Activated CD4-positive, alpha-beta T cell treated with anti-CD3 and anti-CD28 coated beads, Interleukin-2, amount 50 U/mL, for 4 hours (primary cell): ENCODE measurements at places on chromosomes 6 and 20.

- DNase-seq, result no peak
These were observed 121.8 kb upstream of the HDGFL1 start for GRCh38 chr6:22447249-22448196.

GRCh38 chr20:54054516-54054915 lies 15.9 kb downstream of the BCAS1 start:
- DNase-seq, result no peak

- DNase-seq, result no peak
These were observed 122.6 kb downstream of the HIVEP2 start for GRCh38 chr6:142822383-142822782.

GRCh38 chr6:33114406-33114805 lies 38.6 kb downstream of the HLA-DPB1 start:
- DNase-seq, result no peak

DNA sequence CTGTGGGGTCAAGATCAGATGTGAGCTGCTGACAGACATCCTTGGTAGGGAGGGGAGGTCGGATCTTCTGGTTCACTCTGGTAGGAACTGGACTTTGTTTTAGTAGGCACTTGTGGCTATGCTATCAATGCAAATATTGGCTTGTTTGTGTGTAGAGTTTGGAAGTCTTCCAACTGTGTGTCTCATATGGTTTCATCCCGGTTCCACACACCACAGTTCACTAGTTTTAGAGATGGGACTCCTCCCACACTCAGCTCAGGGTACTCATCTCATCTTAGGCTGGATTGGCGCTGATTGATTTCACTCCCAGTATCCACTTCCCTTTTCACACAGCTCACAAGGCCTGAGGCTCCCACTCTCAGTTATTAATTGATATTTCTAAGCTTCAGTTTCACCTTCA lies 161.3 kb downstream of the THBS2 start:
- DNase-seq, result no peak

- DNase-seq, result no peak
These were observed 239.8 kb downstream of the CDC5L start for GRCh38 chr6:44627091-44627882.

GRCh38 chr20:32465092-32465900 lies 107.2 kb downstream of the ASXL1 start:
- DNase-seq, result no peak

DNA sequence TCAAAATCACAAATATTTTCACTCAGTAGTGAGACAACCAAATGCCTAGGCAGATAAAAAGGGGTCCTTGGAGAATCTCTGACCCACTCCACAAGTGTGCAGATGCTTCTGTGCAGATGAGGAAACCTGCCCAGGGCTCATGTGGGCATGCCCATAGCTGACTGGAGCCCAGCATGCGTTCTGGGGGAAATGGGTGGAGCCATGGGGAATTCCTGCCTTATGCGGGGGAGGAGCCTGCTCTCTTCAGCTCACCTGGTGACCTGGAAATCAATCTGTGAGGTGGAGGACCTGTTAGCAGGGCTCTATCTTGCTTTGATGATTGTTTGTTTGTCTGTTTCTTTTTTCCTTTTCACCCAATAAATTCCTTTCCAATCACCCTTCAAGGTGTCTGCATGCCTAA lies 23.4 kb upstream of the PLN start:
- no peak for DNase-seq

GRCh38 chr6:25935953-25936352 lies 5.5 kb upstream of the SLC17A2 start:
- DNase-seq, result no peak

GRCh38 chr20:35637276-35637675 lies 21.6 kb downstream of the SPAG4 start:
- no peak for DNase-seq

- no peak for DNase-seq
These were observed 35.9 kb upstream of the MDFI start for GRCh38 chr6:41602422-41602743.

DNA sequence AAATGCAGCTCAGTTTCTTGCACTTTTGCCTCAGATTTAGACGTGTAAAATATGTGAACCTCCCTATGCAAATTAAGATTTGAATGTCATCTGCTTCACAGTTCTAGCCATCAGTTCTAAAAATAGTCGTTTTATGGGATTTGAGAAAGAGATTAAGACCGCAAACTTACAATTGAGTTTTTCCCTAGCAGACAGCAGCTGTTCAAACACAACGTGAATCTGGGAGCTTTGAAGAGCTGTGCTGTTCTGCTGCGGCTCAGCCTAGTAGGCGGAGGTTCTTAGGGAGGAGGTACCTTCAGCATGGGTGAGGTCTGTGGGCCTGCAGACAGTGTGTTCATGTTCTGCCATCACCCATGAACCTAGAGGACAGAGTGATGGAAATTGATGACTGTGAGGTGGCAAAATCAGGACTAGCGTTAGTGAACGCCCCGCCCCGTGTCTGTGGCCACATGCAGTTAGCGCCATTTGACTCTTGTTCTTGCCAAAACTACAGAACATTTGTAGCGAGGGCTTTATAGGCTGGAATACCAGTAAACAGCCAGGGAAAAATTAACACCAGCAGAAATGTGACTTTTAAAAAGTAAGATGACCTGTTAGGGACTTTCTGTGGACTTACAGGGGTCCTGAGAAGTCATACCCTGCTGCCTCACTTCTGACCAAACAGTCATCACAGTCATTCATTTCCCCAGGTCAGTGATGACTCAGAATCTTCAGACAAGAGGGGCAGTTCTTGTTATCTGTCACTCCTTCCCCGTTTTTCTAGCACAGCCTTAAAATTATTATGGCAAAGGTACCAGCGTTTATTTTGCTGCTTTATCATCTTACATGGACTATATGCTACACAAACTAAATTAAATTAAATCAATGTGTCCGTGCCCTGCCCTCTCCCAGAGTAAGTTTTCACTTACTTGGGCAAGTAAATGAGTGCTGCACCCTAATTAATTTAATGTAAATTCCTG lies 84.3 kb upstream of the TMEM181 start:
- DNase-seq, result no peak

- DNase-seq, result no peak
These were observed 155.5 kb upstream of the SLC24A3 start for GRCh38 chr20:19056909-19057308.

GRCh38 chr6:11229655-11230046 lies 2.8 kb downstream of the NEDD9 start:
- DNase-seq, result no peak

DNA sequence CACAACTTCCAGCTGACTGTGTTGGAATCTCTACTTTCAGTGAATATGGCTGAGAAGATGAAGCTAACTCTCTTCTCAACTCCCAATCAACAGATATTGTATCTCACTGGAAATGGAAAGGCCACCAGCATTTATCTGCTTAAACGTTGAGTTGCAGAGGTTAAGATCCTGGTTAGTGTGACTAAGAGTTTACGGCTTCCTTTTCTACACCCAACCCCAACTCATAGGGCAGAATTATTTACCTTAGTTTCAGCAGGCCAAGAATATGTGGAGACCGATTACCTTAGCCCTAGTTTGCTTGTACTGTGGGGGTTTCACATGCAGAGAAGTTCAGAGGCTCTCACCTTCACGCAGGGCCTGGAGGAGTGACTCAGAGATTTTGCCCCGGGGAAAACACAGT lies 1026.6 kb downstream of the EYS start:
- DNase-seq, result no peak

DNA sequence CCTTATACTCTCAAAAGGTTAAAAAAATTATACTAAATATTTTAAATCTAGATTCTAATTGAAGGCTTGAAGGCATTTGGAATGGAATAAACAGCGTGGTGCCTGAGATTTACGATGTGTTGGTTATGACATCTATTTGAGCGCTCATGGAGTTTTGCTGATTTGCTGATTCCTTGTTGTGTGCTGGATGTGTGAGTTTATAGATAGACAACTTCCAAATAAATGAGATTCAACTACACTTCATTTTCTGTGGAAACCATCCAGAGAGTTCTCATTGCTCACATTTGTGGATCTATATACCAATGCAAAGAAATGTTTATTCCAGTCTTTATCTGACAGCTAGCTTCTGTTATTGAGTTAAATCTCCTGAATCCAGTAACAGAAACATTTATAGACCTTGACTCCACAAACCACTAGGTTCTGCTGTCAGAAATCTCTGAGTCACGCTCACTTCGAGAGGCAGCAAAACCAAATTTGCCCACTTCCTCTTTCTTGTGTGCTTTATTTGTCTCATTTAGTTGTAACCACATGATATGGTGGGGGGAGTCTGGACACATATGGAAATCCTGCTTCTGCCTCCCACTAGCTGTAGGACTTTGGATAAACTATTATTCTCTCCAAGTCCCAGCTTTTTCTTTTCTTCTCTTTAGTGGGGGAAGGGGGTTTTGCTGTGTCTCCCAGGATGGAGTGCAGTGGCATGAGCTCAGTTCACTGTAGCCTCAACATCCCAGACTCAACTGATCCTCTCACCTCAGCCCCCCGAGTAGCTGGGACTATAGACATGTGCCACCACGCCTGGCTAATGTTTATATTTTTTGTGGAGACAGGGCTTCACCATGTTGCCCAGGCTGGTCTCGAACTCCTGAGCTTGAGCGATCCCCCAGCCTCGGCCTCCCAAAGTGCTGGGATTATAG lies 54.5 kb downstream of the IPCEF1 start:
- DNase-seq, result no peak

DNA sequence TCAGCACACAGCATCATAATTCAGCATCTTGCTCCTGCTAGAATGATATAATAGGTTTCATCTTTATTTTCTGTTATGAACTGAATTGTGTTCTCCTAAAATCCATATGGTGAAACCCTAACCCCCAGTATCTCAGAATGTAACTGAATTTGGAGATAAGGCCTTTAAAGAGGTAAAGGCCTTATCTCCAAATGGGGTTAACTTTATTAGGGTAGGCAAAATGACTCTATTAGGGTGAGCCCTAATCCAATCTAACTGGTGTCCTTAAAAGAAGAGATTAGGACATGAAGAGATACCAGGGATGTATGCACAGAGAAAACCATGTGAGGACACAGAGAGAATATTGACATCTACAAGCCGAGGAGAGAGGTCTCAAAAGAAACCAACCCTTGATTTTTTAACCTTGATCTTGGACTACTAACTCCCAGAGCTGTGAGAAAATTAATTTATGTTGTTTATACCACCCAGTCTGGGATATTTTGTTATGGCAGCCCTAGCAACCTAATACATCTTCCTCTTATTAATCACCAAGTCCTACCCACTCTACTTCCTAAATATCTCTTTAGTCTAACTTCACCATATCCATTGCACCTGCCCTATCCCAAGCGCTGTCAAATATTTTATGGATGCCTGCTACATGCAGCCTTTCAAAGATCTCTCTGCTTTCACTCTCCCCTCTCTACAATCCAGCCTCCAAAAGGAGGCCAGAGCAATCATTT lies 8.5 kb upstream of the MRS2 start:
- no peak for DNase-seq

GRCh38 chr20:5168651-5169396 lies 42.0 kb downstream of the CDS2 start:
- DNase-seq, result no peak

- DNase-seq, result no peak
These were observed 44.3 kb upstream of the ZNF184 start for GRCh38 chr6:27517238-27517637.

GRCh38 chr6:4348462-4349112 lies 213.2 kb upstream of the ECI2 start:
- no peak for DNase-seq

DNA sequence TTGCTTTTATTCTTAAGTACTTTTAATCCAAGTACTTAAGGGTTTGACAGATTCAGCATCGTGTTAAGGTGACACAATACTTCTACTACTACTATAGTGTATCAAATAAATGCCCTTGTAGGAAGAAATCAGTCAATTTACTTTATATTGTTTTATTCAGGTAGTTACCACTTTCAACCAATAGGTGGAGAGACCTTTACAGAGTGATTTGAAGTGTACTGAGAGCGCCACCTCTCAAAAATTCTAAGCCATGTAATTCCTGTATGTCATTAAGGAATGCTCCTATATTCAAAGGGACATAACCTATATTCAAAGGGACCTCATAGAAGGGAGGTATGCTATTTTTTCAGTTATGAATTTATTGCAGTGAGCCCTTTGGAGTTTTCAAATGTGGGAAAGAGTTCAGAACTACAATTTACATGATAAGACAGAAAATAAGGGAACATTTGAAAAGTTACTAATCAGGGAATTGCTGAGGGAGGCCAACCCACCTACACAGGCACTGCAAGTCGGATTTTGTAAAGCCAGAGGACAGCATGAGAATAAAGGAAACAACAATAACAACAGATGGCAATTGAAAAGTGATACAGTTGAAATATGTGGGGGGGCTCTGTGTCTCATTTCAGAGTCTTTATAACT lies 955.6 kb downstream of the TBC1D32 start:
- DNase-seq, result no peak

GRCh38 chr6:135920689-135921088 lies 69.2 kb downstream of the PDE7B start:
- no peak for DNase-seq

DNA sequence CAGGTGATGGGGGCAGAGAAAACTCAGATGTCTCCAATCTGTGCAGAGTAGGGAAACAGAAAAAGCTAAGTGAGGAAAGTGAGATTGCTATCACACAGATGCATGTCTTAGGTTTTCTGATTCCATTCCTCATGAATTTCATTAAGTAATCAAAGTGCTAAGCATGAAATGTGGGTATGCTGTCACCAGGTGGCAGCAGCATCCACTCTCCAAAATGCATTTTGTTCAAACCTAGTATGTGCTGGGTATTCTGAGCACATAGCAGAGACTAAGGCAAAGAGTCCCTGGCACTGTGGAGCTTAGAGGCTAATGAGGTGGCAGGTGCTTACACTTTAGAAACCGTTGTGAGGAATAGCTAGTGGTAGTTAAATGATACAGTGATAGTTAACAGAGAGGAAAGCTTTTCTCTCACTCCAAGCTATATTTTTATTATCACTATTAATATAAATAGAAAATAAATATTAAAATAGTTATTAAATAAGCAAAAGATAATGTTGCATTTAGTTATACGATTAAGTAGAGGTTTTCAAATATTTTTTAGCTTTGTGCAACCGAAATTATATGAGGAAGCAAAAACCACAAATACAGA lies 179.5 kb downstream of the CDH26 start:
- no peak for DNase-seq

DNA sequence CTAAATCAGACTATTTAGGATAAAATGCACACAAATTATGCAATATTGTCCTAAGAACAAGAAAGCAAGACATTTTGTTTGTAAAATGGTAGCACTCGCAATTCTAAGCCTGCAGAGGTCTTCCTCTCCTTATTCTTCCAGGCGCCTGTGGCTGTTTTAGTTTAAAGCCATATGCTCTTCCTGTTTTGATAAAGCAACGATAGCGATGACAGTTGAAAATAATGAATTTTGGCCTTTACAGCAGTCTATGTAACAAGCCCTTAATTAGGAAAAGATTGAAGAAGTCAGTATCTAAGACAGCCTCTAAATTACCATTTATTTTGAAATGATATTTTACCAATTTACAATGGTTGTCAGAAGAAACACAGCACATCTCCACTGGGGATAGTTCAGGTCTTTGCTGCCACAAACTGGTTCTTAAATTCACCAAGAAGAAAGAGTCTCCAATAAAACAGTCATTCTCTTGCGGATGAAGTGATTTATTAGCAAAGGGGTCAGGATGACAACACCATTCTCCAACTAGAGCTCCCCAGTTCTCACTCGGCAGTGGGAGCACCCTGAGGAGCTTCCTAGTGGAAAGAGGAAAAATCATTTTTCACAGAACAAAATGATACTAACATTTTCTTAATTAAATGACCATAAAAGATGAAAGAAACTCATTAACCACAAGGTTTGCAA lies 21.4 kb downstream of the UBE3D start:
- DNase-seq, result no peak

GRCh38 chr6:168166627-168167026 lies 87.6 kb upstream of the FRMD1 start:
- no peak for DNase-seq
